SJSA1 (cell line): ENCODE measurements at places on chromosomes 5 and 9. TPM values are rescaled to one million over a fixed set of nuclear protein-coding genes. Genes with fewer than 3 reads are reported as not detected.

DNA sequence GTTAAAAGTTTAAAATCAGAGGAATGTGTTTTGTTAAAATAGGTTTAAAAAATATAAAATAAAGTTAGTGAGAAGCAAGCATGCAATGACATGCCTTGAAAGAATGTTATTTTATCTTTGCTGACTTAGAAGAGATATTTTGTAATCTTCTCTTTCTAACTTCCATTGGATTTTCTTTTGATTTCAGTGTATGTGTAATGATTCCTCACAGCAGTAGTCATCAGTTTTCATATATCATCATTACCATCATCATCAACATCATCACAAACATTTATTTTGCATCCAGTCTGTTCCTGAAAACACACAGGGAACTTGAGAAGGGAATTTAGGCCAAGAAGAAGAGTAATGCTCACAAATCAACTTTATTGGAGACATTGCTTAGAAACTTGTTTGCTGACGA lies 699.6 kb downstream of the TAF11L14 start:
- no peak for DNase-seq

DNA sequence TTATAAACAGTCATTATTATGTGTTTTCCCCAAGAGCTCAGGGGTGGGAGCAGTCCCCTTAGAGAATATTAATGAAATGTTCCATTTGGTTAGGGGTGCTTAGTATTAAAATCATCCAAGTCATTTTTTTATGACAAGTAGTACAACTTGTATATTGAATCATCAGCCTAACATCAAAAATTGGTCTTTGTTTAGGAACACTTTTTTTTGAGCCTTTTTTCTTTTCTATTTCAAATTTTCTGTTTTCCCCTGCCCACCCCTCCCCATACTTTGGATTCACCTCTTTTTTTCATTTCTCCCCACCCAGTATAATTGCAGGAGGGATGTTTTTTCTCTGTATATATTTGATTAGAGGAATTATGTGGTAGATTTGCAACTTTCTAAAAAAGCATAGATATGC lies 25.8 kb downstream of the RBM27 start:
- no peak for DNase-seq

GRCh38 chr9:128005923-128006322 lies 25.1 kb upstream of the EEIG1 start:
- no peak for DNase-seq

DNA sequence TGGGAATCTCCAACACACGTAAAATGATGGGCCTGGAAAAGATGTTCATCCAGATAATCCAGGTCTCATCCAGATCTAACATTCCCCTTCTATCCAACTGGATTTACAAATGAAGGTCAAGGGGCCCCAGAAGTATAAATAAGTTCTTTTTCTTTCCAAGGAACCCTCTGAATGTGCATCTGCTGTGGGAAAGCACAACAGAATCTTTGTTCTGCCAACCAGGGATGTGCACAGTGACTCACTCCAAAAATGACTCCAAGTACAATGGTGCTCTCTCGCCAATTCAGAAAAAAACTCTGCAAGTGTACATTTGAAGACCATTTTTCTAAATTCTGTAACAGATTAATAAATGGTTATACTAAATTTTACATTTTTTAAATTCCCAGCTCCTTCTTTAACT lies 12.4 kb downstream of the RAPGEF6 start:
- DNase-seq: peak; percentile 50

- no peak for DNase-seq
Measured at GRCh38 chr9:92709954-92710353, 40.0 kb upstream of the IPPK start.

- DNase-seq: no peak
Measured at GRCh38 chr9:132973713-132974112, 4.8 kb upstream of the GFI1B start.

DNA sequence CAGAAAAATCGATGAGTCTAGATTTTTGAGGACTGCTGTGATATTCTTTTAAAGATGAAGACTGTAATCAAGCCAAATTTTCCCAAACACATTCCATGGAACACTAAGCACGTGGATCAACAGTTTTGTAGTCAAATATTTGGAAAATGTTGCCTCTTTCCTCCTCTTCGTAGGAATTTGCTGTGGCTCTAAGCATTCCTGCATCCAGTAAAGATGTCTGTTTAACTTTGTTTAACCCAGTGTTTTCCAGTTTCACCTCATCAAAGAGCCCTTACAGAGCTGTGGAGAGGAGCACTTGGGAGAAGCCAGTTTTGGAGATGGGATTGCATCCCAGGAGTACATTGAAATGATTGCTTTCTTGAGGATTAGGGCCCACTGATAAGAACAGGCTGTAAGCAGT lies 58.9 kb downstream of the INSYN2B start:
- no peak for DNase-seq

- DNase-seq: no peak
Measured at GRCh38 chr9:92325991-92326500, 293 bp downstream of the CENPP start.

DNA sequence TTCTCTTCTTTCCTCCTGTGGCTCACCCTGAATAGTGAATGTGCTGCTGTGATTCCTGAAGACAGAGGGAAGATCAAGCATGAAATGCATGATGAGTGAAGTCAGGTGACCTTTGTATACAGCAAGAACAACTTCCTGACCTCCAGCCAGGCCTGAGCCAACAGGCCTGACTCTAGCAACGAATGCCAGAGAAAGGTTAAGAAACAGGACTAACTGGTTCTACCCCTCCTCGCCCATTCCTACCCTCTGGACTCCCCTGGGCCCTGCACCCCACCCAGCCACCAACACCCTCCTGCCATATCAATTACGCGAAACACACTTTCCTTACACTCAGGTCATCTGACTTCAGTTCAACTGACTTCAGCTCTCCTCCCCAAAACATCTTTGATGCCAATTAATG lies 4.9 kb downstream of the SUSD1 start:
- DNase-seq: no peak

DNA sequence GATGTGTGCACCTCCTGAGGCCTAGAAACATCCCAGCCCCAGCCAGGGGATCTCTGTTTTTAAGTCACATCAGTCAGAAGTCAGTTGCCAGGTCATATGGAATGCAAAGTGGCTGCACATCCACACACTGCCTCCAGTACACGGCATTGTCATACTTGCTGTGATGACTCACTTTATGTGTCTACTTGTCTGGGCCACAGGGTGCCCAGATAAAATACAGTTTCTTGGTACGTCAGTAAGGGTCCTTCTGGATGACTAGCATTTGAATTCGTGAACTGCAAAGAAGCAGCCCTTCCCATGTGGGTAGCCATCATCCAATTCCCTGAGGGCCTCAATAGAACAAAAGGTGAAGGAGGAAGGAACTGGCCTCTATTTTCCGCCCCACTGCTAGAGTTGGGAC lies 27.7 kb downstream of the AUH start:
- no peak for DNase-seq

DNA sequence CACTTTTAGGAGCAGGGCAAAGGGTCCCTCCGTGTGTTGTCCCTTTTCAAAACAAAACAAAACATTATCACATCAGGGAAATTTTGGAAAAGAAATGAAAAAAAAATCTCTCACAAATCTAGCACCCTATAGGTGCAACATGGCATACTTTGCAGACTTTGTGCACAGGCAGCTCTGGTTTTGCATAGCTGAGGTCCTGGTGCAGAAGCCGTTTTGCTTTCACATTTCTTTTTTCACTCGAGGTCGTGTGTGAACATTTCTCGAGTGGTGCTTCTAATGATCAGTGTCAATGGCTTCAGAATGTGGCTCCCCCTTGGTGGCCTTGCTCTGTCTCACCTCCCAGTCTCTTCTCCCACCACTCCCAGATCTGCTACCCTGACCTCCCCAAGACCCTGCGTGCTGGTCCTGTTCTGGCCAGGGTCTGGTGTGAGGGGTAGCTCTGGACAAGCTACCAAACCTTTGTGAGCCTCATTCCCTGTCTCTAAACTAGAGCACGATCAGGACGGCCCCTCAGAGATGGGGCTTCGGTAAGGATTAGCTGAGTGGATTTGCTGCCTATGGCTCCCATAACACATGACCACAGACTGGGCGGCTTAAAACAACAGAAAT lies 258.0 kb downstream of the NSG2 start:
- no peak for DNase-seq

IGFBPL1 gene
- total RNA-seq: 1.7 and 9.1 TPM in 2 replicates

SPINK7 gene
- total RNA-seq: not detected in 2 replicates

PCDHB12 gene
- 1.8 and 6.2 TPM in 2 replicates for total RNA-seq

GPX8 gene
- 111 and 136 TPM in 2 replicates for total RNA-seq
